ENCODE measurements at places on chromosomes 16 and 17.

DNA sequence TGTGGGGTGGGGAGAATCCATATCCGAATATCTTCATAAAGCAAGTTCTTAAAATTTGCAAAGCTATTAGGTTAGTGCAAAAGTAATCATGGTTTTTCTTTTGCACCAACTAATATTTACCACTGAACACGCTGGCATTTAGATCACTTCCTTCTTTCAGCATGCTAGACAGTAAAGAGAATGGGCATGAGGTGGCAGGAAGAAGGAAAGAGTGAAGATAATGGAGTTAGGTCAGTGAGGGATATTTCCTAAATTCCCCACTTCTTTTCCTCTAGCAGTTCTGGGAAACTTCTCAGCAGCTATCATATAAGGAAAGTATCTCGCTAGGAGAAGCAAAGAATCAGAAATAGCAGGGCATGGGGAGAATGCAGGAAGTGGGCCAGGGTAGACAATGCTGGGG lies 39.0 kb downstream of the SLC6A4 start:
- DNase-seq = no peak

DNA sequence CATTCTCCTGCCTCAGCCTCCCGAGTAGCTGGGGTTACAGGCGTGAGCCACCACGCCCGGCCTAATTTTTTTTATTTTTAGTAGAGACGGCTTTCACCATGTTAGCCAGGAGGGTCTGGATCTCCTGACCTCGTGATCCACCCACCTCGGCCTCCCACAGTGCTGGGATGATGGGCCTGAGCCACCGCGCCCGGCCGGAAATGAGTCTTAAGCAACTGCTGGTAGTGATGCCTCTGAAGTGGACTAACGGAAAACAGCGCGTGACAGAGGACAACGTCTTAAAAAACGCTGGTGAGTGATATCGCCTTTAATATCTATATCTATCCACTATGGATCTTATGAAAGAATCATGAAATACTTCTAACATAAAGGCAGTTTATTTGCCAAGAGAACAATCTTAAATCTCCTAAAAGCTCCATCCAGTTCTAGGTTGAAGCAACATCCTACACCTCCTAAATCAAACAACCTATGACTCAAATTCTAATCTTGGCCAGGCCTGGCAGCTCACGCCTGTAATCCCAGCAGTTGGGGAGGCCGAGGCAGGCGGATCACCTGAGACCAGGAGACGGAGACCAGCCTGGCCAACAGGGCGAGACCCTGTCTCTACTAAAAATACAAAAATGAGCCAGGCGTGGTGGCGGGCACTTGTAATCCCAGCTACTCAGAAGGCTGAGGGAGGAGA lies 69.8 kb downstream of the NXN start:
- DNase-seq = no peak

GRCh38 chr16:6749698-6750097 lies 582.9 kb upstream of the RBFOX1 start:
- DNase-seq = no peak

DNA sequence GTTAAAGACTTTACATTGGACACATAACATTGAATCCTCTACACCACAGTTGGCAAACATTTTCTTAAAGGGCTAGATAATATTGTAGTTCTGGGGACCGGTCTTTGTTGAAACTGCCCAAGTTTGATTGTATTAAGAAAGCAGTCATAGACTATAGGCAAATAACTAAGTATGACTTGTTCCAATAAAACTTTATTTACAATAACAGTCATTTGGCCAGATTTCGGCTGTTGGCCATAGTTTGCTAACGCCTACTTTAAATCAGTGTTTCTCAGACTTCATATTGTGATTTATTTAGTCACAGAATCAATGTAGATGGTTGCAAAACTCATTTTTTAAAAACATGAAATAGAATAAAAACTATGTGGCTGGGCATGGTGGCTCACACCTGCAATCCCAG lies 531.8 kb downstream of the XYLT1 start:
- no peak for DNase-seq

DNA sequence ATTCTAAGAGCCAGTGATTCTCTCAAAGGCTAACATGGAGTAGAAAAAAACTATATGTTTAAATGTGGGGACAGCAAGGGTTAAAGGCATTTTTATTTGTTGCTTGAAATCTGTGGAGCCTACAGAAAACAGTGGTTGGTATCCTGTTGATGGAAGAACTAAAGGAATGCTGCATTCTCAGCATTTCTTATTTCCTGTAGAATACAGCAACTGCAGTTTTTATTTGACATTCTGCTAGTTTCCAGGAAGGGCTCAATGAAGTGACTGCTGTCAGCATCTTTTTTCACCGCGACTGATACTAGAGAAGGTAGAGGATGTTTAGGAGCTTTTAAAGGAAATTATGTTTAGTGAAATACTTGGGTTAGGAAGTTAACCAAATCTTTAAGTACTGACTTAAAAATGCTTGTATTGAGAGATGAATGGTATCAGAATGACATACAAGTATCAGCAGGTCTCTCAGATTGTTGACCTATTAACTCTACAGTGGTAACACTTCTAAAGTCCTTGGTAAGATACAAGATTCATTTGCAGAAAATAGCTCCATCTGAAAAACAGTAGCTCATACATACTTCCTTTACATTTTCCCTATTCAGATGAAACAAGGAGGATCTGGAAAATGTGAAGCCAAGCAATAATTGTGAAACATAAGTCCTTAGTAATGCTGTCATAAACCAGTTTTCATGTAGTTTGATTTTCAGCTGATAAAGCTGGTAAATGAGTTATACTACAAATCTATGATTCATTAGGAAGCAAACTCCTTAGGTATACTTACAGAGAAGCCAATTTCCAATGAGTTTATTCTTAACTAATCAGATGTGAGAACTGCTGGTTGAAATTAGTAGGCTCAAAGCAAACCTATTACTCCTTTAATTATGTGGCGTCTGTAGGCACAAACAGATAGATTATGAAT lies 15.2 kb downstream of the CLTC start:
- no peak for DNase-seq

- DNase-seq = no peak
Observed at GRCh38 chr16:8293413-8293812, 296.9 kb downstream of the TMEM114 start.

DNA sequence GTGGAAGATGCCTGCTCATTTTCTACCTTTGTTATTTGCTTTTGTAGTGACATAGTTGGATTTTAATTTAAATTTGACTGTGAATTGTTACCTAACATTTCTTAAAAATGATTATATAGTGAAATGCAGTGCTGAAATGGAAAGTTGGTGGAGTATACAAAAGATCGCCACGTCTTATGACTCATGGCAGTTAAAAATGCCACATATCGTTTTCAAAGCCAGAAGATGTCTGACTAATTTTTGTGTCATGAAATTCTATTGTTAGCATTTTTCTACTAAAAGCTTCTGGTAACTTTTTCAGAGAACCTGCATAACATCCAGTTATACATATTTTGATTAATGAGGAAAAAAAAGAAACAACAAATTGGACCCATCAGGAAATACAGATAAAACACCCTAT lies 20.6 kb downstream of the MAP2K4 start:
- DNase-seq = no peak

GRCh38 chr17:50953831-50954601 lies 87.9 kb upstream of the TOB1 start:
- no peak for DNase-seq

GRCh38 chr16:56420613-56421012 lies 4.7 kb downstream of the AMFR start:
- no peak for DNase-seq

- no peak for DNase-seq
Observed at GRCh38 chr17:66354472-66354871, 52.1 kb downstream of the PRKCA start.

- DNase-seq = no peak
Observed at GRCh38 chr16:27232901-27233625, 29.7 kb downstream of the KDM8 start.

- DNase-seq = no peak
Observed at GRCh38 chr16:5490499-5490898, 392.9 kb upstream of the EEF2KMT start.

DNA sequence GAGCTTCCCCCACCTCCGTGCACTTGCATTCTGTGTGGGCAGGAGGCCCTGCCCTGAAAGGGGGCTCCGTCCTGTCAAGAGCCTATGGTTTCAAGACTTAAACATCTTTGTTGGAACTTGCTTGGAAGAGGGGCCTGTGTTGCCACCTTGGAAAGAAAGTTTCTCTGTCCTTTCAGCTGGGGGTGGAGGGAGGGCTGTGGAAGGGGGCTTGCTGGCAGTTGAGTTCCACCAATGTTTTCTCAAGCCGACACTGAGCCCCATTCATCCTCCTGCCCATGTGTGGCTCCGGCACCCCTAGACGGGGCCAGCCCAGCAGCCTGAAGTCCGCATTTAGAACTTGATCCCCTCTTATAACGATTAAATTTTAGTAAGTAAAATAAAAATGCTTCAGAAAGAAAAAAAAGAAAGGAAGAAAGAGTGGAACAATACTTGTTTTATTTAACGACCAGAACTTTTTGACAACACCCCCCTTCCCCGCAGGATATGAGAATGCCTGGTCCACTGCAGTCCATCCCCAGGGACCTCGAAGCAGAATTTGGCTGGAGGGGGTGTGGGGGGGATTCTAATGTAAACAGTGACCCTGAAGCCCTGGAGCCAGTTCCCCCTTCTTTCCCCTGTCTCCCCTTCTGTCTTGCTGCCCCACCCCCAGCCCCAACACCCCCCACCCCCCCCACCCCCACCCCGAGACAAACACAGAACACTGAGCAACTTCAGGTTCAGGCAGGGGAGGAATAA lies 26.9 kb upstream of the CLEC18A start:
- DNase-seq = no peak

DNA sequence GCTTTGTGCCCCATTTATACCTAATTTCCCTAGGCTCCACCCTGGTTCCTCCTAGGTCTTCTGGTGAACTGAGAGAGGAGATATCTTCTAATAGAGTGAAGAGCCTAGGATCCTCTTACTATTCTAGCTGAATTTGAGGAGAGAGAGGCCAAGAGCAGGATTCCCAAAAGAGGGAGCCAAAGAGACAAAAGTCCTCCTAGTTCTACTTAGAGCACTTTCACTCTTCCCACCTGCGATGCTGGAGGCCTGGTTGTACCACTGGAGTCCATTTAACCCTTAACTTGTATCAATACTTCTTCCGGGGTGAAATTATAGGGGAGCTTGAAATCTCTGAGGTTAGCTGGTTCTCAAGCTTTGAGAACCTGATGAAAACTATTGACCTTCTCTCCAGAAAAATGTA lies 3.4 kb upstream of the SSH2 start:
- no peak for DNase-seq

GRCh38 chr17:51006601-51007000 lies 114.1 kb downstream of the SPAG9 start:
- DNase-seq = no peak

DNA sequence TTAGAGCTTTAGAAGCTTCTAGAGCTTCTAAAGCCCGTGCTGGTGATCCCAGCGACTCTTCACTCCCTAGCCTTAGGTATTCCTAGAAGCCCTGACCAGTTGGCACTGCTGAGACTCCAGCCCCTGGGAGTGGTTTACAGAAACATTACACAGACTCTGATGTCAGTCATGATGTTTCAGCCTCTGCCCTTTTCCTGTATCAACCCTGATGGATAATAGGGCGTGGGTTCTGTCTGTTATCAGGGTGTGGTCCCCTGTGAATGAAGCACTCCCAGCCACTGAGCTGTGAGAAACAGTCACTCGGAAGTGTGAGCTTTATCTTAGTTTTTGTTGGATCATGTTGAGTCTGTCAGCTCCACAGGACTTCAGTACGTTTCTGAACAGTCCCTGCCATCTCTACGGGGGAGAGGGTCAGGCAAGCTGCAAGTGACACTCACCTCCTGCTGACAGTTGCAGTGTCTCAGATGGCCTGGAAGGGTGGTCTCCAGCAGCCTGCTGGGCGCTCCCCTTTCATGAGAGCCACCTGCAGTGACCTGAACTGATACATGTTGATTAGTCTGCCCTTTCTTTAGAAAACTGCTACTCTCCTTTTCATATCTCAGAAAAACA lies 12.8 kb downstream of the GOSR2 start:
- no peak for DNase-seq

DNA sequence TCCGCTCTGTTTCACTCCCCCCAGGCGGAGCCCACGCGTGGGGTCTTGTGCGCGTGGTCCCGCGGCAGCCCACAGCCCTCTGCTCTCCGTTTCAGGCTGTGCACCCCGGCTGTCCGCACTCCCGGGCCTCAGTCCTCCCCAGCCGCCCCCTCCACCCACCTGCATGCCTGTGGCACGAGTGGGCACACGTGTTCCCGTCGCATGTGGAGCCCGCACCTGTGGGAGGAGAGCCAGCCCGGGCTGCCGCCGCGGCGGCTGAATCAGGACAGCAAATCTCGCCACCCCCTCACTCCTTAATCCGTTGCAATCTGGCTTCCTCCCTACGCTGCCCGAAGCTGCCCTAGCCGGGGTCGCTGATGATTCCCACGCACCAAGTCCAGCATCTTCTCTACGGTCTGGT lies 69.9 kb upstream of the GRIN2A start:
- DNase-seq = no peak

DNA sequence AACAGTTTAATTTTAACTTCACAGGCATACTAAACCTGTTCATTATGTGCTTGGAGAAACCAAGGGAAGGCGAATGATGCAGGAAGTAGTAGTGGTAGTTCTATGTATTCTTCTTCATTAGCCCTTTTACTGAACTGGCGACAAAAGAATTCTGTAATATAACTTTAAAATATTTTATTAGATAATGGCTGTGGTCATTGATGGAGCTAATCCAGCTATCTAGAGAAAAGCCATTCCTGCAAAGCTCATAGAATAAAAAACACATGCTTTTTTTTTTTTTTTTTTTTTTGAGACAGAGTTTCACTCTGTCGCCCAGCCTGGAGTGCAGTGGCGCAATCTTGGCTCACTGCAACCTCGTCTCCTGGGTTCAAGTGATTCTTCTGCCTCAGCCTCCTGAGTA lies 23.5 kb downstream of the TANC2 start:
- no peak for DNase-seq

- DNase-seq = no peak
Observed at GRCh38 chr16:88521674-88522073, 48.5 kb upstream of the ZC3H18 start.

GRCh38 chr17:64063766-64064224 lies 43.4 kb upstream of the ICAM2 start:
- DNase-seq = peak; percentile 12

GRCh38 chr17:67366193-67367157 lies at the start of gene PSMD12:
Gene PSMD12, minus strand, starts transcription at chr17:67366577. Its CDS starts 58 bp downstream, at chr17:67366519.
- peak; percentile 90 for DNase-seq

- DNase-seq = no peak
Observed at GRCh38 chr17:82752371-82753200, 721 bp downstream of the TBCD start.

All from CMK (cell line).